ENCODE measurements at places on chromosomes 12 and 14.

DNA sequence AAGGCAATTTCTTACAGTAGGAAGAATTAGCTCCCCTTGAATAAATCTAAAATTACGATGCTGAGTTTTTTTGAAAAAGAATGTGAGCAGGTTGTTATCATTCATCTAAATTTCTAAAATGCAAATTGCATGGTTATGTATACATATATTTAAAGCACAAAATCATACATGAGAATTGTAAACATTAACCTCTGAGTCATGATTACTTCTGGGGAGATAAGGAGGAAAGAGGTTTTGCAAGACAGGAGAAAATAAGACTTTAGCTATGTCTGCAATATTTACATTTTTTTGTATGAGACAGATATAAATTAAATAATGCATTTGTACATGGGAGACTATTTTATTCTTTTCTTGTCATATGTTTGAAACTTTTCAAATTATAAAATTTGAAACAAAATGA lies 72.2 kb downstream of the TSPAN8 start:
- DNase-seq, result no peak

DNA sequence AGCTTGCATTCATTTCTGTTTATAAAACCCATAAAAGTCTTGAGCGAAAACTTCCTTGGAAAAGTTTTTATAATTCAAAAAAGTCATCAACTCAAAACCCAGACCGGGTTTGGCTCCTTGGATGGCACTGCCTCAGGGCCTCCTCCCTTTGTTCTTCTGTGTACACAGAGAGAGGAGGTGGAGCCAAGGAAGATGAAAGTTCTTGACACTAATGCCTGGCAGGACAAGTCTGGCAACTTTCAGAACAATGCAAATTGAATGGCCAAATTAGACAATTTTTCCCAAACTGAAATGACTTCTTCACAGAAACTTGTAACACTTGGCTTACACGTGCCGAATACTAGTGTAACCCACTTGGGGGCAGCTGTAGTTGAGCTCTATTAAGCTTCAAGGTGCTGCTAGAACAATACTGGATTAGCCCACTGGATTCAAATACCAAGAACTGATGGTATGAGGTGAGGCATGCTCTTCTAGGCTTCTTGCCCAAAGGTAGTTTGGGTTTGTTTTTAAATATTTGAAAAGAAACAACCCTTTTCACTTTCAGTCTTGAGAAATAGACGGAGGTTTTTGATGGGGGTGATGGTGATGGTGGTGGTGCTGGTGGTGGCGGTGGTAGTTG lies 86.6 kb upstream of the FRMD6 start:
- DNase-seq, result no peak

- no peak for DNase-seq
Observed at GRCh38 chr12:114710151-114710550, 26.2 kb upstream of the TBX3 start.

DNA sequence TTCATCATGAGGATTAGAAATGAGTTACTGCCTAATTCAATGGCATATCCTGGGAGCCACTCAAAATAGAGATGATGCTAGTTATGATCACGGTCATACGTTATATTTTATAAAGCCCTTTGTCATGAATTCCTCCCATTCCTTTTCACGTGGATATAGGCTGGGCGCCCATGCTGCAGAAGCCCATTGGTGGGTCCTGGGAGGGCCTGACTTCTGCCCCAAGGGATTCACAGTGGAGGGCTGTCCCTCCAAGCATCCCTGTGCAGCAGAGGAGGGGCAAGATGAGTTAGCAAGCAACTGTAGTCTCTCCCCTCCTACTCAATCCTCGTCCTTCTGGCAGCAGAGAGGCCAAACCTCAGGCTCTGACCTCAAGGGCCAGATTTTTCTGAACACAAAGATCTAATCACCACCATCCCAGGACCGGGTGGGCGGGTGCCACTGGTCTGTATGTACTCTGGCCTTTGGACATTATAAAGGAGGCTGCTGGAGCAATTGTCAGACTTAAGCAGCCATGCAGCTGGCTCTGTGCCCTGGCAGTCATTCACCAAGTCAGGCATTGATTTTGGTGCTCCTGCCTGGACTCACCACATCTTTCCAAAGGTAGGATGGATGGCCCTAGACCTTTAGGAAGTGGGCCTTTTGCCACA lies 8.6 kb downstream of the GLTP start:
- no peak for DNase-seq

- no peak for DNase-seq
Observed at GRCh38 chr12:57142727-57143126, 4.7 kb downstream of the LRP1-AS start.

DNA sequence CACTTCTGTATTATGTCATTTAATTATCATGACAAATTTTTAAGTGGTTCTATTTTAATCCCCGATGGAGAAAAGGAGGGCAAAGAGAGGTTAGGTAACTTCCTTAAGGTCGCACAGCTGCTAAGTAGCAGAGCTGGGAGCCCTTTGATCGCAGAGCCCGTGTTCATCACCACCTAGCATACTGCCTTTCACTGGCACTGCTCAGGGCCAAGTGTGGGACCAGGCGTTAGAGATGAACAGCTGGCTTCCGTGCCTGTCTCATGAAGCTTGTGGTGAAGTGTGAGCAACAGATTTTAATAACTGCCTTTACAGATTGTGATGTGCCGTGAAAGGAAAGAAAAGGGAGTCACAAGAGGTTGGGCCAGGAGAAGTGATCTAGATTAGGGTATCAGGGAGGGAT lies 273.6 kb downstream of the AKAP6 start:
- DNase-seq, result no peak

All from activated CD4-positive, alpha-beta T cell treated with anti-CD3 and anti-CD28 coated beads, Interleukin-2, amount 50 U/mL, for 4 hours (primary cell).